Thyroid gland (tissue), 4 donors: ENCODE measurements at places on chromosomes 5 and 9. TPM values are rescaled to one million over a fixed set of nuclear protein-coding genes. Genes with fewer than 3 reads are reported as not detected.

FGF1 gene
- total RNA-seq, result 1.0 TPM

DNA sequence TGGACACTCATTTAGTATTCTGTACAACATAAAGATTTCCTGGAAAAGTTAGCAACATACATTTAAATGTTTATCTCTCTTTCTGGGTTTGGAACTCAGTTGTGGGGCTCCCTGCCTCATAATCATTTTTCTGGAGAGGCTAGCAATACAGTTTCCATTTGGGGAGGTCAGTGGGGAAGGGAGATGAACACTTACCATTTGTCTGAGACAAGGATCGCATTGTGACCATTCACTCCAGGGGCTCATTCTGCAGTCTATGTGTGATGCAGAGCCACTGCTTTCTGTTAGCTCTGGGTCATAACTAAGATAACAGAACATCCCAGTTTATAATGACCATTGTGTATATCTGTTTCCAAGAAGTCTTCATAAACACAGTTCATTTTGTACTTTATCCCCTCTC is 22.4 kb downstream of the C9 start:
- H3K27me3 ChIP-seq, result no peaks in the 10 kb centered on the region
- H3K4me3 ChIP-seq, result no peak overlapping the region
- no peak overlapping the region for H3K27ac ChIP-seq
- no peak for DNase-seq

- H3K36me3 ChIP-seq, result no peaks in the 10 kb centered on the region
- no peak overlapping the region for H3K27ac ChIP-seq
- H3K4me3 ChIP-seq, result no peak overlapping the region
- no peak for DNase-seq
- no peaks in the 10 kb centered on the region for H3K27me3 ChIP-seq
Measured at GRCh38 chr5:132492386-132493125, 2.0 kb upstream of the IRF1 start.

CREBRF gene
- total RNA-seq, result 47.7 TPM

DNA sequence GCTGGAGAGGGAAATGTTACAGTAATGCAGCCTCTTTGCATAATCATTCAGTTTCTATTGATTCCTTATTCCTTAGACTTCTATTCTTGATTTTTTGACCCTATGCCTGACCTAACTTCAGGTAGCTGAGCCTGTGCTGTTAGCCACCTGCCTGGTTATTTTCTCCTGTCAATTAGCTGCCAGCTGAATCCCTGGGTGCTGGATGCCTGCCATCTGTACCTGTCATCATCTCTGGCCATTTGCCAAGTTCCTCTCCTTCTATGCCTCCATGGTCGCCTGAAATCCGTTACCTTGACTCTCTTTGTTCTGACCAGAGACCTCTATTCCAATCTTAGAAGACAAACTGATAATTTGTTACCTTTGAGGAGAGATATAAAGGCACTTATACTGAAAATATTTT is 178.3 kb downstream of the CAVIN4 start:
- no peak overlapping the region for H3K27ac ChIP-seq
- H3K4me3 ChIP-seq, result no peak overlapping the region
- H3K4me1 ChIP-seq, result no peaks in the 10 kb centered on the region
- no peak for DNase-seq
- H3K36me3 ChIP-seq, result no peaks in the 10 kb centered on the region
- no peaks in the 10 kb centered on the region for H3K27me3 ChIP-seq

TSLP gene
- 0.81 TPM for total RNA-seq

DNA sequence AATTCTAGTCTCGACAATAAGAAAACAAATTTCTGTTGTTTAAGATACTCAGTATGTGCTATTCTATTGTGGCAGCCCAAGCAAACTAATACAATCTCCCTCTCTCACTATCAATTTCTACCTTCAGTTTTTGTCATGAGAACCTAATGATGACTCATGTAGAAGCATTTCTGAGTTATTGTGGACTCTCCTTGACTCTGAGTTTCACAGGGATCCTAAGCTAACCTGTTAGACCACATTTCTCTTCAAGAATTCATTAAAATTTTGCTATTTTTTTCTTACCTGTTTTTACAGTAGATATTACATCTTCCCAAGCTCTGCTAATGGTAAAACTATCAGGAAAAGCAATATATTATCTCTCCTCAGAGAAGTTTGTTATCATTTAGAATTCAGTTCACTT is 599.1 kb upstream of the TYRP1 start:
- no peaks in the 10 kb centered on the region for H3K27me3 ChIP-seq
- no peak overlapping the region for H3K27ac ChIP-seq
- no peak overlapping the region for H3K4me3 ChIP-seq
- no peaks in the 10 kb centered on the region for H3K4me1 ChIP-seq
- H3K36me3 ChIP-seq, result no peaks in the 10 kb centered on the region

DNA sequence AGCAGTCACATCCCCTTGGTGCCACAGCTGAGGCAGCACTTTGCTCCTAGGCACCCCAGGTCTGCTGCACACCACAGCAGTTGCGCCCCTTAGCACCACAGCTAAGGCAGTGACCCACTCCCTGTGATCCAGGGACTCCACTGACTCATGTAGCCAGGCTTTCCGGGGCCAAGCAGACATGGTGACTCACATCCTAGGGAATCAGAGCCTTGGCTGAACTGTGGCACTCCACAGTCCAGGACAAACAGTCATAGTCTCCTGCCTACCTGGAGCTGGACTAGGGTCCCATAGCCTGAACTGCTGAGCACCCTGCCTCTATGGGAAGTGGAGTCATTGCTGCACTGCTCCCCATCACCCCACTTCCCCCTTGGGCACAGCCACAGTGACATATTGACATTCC is 338.7 kb downstream of the NPR3 start:
- H3K4me1 ChIP-seq, result no peaks in the 10 kb centered on the region
- no peak for DNase-seq
- H3K27me3 ChIP-seq, result no peaks in the 10 kb centered on the region
- H3K4me3 ChIP-seq, result no peak overlapping the region
- no peaks in the 10 kb centered on the region for H3K36me3 ChIP-seq
- no peak overlapping the region for H3K27ac ChIP-seq

GRCh38 chr9:29511680-29512079 is 1938.4 kb upstream of the C9orf72 start:
- H3K4me1 ChIP-seq, result peaks cover 5% of the 10 kb centered on the region
- H3K36me3 ChIP-seq, result no peaks in the 10 kb centered on the region

DNA sequence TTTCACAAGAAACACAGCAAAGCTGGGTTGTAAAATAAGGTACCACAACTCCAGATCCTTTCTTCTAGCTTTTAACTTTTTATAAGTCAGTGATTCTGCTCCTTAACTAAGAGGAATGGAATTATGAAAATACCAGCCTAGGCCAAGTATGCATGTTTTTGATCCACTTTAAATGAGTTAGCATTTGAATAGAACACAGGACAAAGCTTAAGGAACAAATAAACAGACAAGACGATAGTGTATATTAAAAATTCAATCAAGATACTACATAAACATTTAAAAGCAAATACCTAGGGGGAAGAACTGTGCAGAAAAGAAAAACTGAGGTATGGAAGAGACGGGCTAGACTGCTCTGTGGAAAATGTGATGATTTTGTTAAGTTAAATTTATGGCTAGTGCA is 200.7 kb downstream of the LURAP1L start:
- H3K27ac ChIP-seq, result no peak overlapping the region
- H3K4me3 ChIP-seq, result no peak overlapping the region
- no peaks in the 10 kb centered on the region for H3K36me3 ChIP-seq

DNA sequence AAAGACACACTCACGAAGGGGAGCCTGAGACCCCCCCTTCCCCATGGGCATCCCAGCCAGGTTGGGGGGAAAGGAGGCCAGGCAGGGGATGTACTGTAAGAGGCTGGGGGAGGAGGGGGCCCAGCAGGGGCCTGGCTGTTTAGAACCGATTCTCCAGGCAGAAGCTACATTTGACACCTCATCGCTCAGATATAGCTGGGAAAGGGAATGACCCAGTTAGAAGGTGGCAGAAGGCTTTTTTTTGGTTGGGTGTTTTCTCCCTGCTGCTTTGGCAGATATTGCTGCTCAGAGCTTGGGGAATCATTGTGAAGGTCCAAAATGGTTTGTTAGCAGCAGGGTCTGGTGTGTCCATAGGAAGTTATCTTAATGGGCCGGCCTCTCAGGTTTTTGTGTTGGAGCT is 6.0 kb downstream of the CDX1 start:
- H3K4me3 ChIP-seq, result no peak overlapping the region
- H3K27ac ChIP-seq, result no peak overlapping the region
- H3K27me3 ChIP-seq, result no peaks in the 10 kb centered on the region
- no peak for DNase-seq
- H3K36me3 ChIP-seq, result no peaks in the 10 kb centered on the region
- peaks cover 9% of the 10 kb centered on the region for H3K4me1 ChIP-seq

GRCh38 chr9:2597483-2597882 is 24.1 kb upstream of the VLDLR start:
- no peak overlapping the region for H3K4me3 ChIP-seq
- no peak for DNase-seq
- no peaks in the 10 kb centered on the region for H3K4me1 ChIP-seq

DNA sequence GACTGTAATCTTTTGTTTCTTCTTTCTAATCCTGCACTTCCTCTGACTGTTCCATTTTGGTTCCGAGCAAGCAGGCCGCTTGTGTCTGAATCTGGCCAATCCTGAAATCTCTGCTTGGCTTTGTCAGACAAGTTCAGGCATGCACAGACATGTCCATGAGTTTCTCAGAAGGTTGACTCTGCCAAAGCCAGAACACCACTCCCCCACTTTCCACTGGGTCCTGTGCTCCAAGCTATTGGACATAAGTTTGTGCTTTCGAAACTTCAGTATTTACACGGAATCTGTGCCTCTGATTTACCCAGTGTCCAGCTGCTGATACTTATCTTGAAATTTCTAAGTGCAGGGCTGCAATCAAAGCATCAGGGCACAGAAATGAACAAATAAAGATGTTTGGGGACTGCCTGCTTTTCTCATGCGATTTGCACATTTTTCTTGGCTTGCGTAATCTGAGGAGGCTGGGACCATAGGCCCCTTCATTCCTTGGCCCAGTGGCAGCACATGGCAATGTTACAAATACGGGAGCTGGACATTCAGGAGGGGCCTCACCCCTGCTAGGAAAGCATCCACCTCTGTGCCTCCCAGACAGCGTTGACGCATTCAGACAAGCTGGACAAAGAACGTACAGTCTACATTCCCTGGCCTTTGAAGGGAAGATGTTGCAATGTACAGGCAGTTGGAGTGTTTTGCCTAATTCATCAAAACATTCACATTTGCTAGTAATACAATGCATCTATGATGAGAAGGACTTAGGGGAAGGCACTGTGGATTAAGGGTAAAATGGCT is 209.2 kb upstream of the PAPPA start:
- H3K36me3 ChIP-seq, result no peaks in the 10 kb centered on the region
- no peaks in the 10 kb centered on the region for H3K4me1 ChIP-seq
- no peaks in the 10 kb centered on the region for H3K27me3 ChIP-seq
- peak; percentile 11 for DNase-seq
- H3K27ac ChIP-seq, result no peak overlapping the region

ZFP37 gene
- total RNA-seq, result 5.8 TPM

- DNase-seq, result no peak
- H3K27me3 ChIP-seq, result no peaks in the 10 kb centered on the region
- peaks cover 30% of the 10 kb centered on the region for H3K4me1 ChIP-seq
- no peak overlapping the region for H3K27ac ChIP-seq
Measured at GRCh38 chr9:33447799-33448553, 583 bp upstream of the AQP3 start.

DNA sequence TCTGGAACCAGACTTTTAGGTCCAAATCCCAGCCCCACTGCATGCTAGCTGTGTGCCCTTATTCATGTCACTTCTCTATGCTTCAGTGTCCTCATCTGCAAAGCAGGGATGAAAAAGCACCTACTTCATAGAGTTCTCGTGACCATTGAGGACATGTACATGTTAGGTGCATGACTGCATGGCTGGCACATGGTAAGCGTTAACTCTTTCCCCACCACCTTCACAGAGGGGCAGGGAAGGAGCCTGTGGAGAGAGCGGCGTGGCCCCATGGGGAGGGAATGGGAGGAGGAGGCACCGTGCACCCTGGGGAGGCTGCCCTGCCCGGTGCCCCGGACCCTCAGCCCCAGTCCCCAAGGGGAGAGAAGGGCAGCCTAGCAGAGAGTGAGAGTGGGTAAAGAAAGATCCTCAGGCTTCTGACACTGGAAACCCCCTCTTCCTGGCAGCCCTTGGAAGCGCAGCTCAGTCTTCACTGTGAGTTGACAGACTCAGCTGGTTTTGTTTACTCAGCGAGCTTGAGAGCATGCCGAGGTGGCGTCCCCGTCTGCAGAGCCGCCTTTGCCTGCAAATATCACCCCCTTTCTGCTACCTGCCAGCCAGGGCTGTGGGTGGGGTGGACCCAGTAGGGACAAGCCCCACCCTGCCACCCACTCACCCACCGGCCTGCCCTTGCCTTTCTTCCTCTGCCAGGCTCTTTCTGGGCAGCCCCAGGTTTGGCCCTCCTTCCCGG is 10.6 kb upstream of the ANGPTL2 start:
- no peaks in the 10 kb centered on the region for H3K36me3 ChIP-seq
- H3K4me3 ChIP-seq, result no peak overlapping the region
- peak; percentile 70 for DNase-seq
- no peaks in the 10 kb centered on the region for H3K27me3 ChIP-seq
- no peak overlapping the region for H3K27ac ChIP-seq
- peaks cover 30% of the 10 kb centered on the region for H3K4me1 ChIP-seq

- H3K27ac ChIP-seq, result no peak overlapping the region
- H3K27me3 ChIP-seq, result no peaks in the 10 kb centered on the region
- DNase-seq, result no peak
- H3K4me1 ChIP-seq, result no peaks in the 10 kb centered on the region
Measured at GRCh38 chr5:80867233-80867632, 92.9 kb upstream of the RASGRF2 start.

DNA sequence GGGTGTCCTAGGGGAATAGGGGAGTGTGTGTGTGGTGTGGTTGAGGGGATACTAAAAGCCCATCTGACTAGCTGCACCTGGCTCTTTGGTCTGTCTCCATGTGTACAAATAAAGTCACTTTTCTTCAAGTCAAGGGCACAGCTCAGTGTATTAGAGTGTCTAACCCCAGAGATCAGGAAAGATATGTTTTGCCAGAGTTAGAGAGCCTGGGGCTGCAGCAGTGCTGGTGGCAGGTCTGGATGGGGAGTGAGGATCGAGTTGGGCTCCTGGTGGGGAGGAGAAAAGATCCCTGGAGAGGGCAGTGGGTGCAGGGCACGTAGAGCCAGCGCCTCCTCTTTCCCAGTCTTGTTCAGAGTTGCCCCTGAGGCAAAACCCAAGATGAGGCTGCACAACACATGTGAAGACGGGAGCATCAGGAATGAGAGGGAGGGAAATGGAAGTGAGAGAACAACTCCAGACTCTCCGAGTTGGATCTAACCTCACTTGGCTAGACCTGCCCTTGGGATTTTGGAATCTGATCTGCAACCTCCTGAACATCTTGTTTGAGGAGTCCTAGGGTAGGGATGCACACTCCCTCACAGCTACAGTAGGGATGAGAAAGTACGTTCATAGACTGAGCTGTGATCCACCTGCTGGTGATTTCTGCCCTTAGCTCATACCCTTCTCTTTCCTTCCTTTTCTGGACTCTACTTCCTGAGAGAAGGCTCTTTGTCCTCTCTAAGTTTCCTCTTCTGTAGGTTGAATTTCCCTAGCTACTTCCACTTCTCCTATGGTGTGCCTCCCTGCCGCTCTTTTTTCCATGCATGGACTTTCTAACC is 309.9 kb downstream of the ZSWIM6 start:
- no peaks in the 10 kb centered on the region for H3K36me3 ChIP-seq
- no peak overlapping the region for H3K27ac ChIP-seq
- H3K4me3 ChIP-seq, result no peak overlapping the region
- DNase-seq, result no peak
- peaks cover 19% of the 10 kb centered on the region for H3K4me1 ChIP-seq

GRCh38 chr5:3100921-3101551 is 349.6 kb upstream of the IRX2 start:
- no peaks in the 10 kb centered on the region for H3K36me3 ChIP-seq
- no peaks in the 10 kb centered on the region for H3K4me1 ChIP-seq
- no peak overlapping the region for H3K27ac ChIP-seq
- no peak overlapping the region for H3K4me3 ChIP-seq
